Activated CD8-positive, alpha-beta memory T cell treated with anti-CD3 and anti-CD28 coated beads, Interleukin-2, amount 10 ng/mL, durations not matched to agents 7 days and 5 days (primary cell): ENCODE measurements at places on chromosomes 3 and 15. TPM values are rescaled to one million over a fixed set of nuclear protein-coding genes. Genes with fewer than 3 reads are reported as not detected.

DNA sequence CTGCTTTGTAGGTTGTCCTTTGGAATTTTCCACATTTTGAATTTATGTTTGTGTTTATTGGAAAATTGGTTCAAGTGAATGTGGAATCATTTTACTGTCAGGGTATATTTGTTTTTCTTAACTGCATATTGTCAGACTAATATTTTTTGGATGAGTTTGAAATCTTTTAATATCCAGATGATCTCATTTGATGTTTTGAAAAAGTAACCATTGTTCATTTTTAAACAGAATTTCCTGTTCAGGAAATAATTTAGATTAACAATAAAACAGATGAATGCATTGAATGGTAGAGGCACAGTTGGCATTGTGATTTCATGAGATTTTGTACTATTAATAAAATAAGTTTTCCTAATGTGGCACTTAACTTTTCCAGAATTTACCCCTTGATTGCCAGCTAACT, 15.5 kb downstream of the TRAK1 start:
- H3K36me3 ChIP-seq, result peaks cover 11% of the 10 kb centered on the region
- no peak for DNase-seq
- no peak overlapping the region for H3K27ac ChIP-seq
- H3K27me3 ChIP-seq, result no peaks in the 10 kb centered on the region
- peaks cover 6% of the 10 kb centered on the region for H3K4me1 ChIP-seq

DNA sequence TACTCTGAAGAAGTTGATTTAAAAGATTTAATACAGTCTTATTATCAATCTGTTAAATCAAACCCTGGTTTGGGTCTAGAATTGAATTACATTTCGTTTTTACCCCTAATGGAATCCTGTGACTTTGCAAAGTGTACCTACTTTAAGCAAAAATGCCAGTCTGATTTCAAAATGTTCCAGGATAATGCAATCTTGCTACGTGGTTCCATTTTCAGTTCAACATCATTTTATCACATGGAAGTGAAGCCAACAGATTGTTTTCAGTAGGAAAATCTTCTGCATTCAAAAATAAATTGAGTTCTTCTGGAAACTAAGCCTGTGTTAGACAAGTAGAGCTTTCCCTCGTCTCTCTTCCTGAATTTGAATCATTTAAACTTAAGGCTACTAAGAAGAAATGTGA, 356.4 kb downstream of the CHST2 start:
- no peak overlapping the region for H3K4me3 ChIP-seq
- H3K27me3 ChIP-seq, result no peaks in the 10 kb centered on the region
- no peaks in the 10 kb centered on the region for H3K4me1 ChIP-seq

Gene NGLY1
- 70.0 TPM for total RNA-seq

DNA sequence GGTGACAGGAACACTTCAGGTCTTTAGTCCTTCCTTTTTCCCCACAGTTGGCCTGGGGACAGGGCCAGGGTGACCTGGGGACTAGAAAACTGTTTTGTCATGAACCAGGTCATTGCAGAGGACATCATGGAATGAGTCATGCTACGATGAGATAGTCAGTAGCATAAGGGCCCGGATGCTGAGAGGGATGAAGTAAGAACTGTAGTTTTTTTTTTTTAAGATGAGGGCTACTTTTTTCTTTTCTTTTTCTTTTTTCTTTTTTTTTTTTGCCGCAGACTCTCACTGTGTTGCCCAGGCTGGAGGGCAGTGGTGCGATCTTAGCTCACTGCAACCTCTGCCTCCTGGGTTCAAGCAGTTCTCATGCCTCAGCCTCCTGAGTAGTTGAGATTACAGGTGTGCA, 8.0 kb downstream of the MAP2K5 start:
- H3K27me3 ChIP-seq, result no peaks in the 10 kb centered on the region
- H3K4me3 ChIP-seq, result no peak overlapping the region
- peaks cover 17% of the 10 kb centered on the region for H3K36me3 ChIP-seq
- no peaks in the 10 kb centered on the region for H3K4me1 ChIP-seq
- H3K27ac ChIP-seq, result no peak overlapping the region
- DNase-seq, result no peak

Gene GOLGA8N
- total RNA-seq, result 15.6 TPM

- no peak overlapping the region for H3K4me3 ChIP-seq
- H3K27ac ChIP-seq, result no peak overlapping the region
- DNase-seq, result no peak
- H3K4me1 ChIP-seq, result no peaks in the 10 kb centered on the region
- H3K36me3 ChIP-seq, result no peaks in the 10 kb centered on the region
These were observed 185.0 kb upstream of the PRICKLE2 start for GRCh38 chr3:64410226-64410625.

GRCh38 chr3:134084242-134084950, 54.7 kb upstream of the SLCO2A1 start:
- H3K4me1 ChIP-seq, result no peaks in the 10 kb centered on the region
- H3K27ac ChIP-seq, result no peak overlapping the region
- no peak overlapping the region for H3K4me3 ChIP-seq
- H3K27me3 ChIP-seq, result peaks cover 8% of the 10 kb centered on the region
- no peak for DNase-seq

GRCh38 chr3:196471551-196471950, 32.0 kb downstream of the RNF168 start:
- peaks cover 20% of the 10 kb centered on the region for H3K4me1 ChIP-seq
- H3K36me3 ChIP-seq, result peaks cover 38% of the 10 kb centered on the region
- no peak overlapping the region for H3K27ac ChIP-seq

- peaks cover 13% of the 10 kb centered on the region for H3K27me3 ChIP-seq
- DNase-seq, result no peak
- no peaks in the 10 kb centered on the region for H3K4me1 ChIP-seq
- H3K4me3 ChIP-seq, result no peak overlapping the region
- H3K27ac ChIP-seq, result no peak overlapping the region
These were observed 23.2 kb downstream of the NRG4 start for GRCh38 chr15:75989045-75989444.

DNA sequence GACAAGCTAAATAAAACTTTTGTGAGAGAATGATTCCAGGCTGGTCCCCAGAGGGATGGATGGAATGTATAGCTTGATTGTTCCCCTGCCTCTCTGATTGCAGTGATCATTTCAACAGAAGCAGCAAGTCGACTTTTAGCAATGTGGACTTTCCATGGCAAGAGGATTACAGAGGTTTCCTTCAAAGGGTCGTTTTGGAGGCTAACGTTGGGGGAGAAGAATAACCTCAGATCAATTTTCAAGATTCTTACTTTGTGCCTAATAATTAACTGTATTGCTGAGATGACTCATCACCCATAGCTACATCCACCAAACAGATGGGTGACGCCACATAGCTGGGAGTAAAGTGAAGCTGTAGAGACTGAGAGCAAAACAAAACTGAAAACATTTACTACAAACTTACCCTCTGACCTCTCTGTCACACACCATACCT, 79.9 kb downstream of the GTPBP8 start:
- no peak overlapping the region for H3K4me3 ChIP-seq
- H3K27ac ChIP-seq, result no peak overlapping the region
- DNase-seq, result no peak
- H3K36me3 ChIP-seq, result peaks cover 6% of the 10 kb centered on the region
- no peaks in the 10 kb centered on the region for H3K27me3 ChIP-seq

DNA sequence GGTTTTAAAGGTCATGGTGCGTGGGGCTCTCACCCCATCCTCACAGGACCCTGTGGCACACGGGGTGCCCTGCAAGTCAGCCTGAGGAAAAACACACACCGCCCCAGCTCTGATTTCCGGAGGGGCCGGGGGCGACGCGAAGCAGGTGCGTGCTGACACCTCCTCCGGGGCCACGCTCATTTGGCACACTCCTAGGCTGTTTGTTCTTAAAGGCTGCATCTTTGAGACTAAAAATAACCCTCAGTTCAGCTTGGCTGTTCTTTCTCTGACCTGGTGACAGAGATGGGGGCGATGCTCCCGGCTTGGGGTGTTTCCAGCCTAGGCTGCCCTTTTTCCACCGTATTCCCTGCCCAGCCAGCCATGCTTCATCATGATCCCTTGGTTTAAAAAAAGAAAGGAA, 141.5 kb upstream of the TPM1 start:
- no peak overlapping the region for H3K27ac ChIP-seq
- no peak for DNase-seq
- no peak overlapping the region for H3K4me3 ChIP-seq
- H3K36me3 ChIP-seq, result no peaks in the 10 kb centered on the region

Gene FES
- 55.7 TPM for total RNA-seq

GRCh38 chr15:74317820-74318375, 49.5 kb downstream of the CYP11A1 start:
- H3K4me1 ChIP-seq, result peaks cover 55% of the 10 kb centered on the region
- H3K27me3 ChIP-seq, result no peaks in the 10 kb centered on the region
- H3K27ac ChIP-seq, result peak overlapping the region; percentile 52

GRCh38 chr3:195179776-195180489, 91.0 kb downstream of the XXYLT1 start:
- H3K36me3 ChIP-seq, result no peaks in the 10 kb centered on the region
- no peak for DNase-seq
- H3K4me3 ChIP-seq, result no peak overlapping the region

Gene LTK
- 0.30 TPM for total RNA-seq
